ENCODE measurements at places on chromosomes 5 and 9.

DNA sequence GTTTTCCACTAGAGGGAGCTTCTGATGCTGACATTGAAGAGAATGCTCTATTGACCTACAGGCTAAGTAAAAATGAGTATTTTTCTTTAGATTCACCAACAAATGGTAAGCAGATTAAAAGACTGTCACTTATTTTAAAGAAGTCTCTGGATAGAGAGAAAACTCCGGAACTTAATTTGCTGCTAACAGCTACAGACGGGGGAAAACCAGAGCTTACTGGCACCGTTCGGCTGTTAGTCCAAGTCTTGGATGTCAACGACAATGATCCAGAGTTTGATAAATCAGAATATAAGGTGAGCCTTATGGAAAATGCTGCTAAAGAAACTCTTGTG is 764 bp downstream of the PCDHA11 start:
- DNase-seq: no peak

GRCh38 chr9:93246526-93246925 is 62.6 kb downstream of the WNK2 start:
- no peak for DNase-seq

GRCh38 chr5:163645421-163646416 is 140.3 kb downstream of the MAT2B start:
- no peak for DNase-seq

DNA sequence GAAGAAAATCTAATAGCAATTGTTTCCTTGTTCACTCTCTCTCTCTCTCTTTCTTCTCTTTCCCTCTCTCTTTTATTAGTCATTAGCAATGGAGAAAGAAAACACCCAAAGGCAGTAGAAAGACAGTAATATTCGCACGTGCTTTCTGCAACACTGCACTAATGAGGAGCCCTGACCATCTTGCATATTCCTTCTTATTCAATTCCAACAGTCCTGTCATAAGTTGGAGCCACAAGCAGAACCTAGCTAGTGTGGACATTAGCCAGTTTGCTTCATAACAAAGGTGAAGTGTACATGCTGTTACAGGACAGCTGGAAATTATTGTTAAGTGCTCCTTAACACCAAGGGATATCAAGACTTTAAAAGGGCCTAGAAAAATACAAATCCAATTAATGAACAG is 63.4 kb downstream of the TRIM32 start:
- no peak for DNase-seq
